ENCODE measurements at places on chromosomes 6 and 20.

DNA sequence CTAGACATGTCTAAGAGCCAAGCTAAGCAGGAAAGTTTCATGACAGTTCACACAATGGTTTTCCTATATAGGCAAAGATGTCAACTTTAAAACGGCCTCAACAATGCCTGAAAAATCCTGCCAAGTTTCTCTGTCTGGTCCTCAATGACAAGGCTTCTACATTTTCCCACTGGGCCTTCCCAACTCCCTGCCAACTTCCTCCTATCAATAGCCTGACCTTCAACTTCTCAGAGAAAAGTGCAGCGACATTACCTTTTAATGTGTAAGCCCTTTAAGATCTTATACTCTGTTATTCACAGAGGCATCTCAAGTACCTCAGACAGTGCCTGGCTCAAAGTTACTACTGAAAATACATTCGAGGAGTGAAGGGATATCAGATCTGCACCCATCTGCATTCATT, 56.2 kb upstream of the BTBD3 start:
- DNase-seq, result no peak

DNA sequence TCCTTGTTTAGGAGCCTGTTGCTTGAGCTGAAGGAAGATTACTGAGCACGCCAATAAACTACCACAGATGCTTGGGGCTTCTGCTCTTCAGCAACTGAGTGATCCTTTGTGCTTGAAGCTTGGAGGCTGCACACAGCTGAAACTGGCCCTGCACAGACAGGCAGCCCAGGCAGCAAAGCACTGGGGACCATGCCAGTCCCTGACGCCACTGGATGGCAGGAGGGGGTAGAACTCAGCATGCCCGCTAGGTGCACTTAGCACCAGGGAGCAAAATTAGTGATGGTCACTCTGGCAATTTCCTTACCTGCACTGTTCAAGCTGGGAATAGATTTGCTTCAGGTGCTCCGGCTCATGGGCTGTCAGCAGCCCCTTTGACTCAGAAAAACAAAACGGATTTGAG, 91.5 kb downstream of the FAM50B start:
- DNase-seq, result no peak

DNA sequence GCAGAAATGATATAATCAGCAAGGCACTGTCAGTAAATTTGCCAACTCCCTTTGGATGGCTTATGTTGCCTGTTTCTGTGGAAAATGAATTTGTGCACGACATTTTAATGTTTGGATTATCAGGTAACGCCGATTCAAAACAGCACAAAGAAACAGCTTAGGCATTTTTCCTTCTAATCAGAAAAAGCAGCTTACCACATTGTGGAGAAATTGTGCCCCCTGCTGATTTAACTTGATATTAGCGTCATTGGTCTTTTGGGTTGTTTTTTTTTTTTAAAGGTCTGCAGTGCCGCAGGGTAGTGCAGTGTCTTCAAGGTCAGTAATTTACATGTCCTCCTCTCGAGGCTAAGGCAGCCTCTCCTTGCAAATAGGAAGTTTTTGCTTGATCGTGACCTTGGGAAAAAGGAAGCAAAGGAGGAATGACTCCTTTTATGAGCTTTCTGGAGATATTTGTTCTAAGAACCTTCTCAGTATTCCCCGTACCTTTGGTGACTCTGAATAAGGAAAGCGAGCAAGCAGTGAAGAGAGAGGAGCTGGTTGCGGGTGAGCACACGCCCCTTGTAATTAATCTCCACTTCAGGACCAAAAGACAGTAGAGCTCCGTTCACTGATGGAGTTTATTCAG, 79.1 kb downstream of the ELOVL4 start:
- peak; percentile 4 for DNase-seq

GRCh38 chr6:46103441-46104115, 26.2 kb upstream of the ENPP4 start:
- DNase-seq, result no peak

DNA sequence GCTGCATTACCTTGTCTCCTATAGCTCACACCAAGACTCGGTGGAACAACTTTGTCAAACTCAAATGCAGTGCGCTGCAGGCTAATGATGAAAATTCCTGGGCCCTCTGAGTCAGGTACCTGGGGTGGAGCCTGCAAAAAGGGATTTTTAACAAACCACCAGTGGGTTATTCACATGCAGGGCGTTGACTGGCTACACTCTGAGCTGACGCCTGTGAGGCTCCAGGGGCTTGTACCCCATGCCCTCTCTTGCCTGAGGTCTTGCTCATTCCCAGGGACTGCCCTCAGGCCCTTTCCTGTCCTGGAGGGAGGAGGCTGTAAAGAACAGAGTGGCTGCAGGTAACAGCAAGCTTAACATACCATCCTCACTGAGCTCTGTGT, 9.2 kb downstream of the GTSF1L start:
- DNase-seq, result no peak

DNA sequence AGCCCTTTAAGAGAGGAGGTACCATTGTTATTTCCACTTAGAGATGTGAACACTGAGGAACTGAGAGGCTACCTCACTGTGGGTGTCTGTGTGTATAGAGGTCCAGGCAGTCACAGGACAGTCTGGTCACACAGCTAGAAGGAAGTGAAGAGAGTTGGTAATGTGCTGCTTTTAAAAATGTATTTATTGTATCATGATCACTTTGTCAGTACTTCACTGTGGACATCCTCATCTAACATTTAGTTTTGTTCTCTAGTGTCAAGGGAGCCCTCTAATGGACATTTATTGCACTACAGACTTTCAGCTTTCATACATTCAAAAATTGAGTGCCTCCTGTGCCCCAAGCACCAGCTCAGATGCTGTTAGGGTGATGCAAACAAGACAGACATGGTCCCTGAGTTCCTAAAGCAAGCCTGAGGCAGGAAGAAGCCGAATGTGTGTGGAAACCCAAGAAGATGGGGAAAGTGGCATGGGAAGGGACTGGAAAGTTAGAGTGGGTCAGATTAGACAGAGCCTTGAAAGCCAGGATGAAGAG, 123.0 kb downstream of the SLC16A10 start:
- peak; percentile 8 for DNase-seq

DNA sequence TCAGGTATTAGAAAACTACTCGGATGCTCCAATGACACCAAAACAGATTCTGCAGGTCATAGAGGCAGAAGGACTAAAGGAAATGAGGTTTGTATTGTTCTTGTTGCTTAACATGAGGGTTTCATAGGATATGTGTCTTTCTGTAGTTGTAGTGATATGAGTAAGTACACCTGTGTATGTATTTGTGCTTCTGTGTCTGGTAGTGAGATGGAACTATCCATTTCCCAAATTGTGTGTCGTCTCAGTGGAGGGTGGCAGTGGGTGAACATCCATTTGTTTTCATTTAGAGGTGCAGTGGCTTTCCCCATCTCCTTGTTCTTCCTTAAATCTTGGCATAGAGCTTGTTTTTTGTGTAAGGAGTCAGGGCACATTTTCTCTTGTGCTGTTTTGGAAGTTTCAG, 8.2 kb downstream of the ASXL1 start:
- DNase-seq, result no peak

DNA sequence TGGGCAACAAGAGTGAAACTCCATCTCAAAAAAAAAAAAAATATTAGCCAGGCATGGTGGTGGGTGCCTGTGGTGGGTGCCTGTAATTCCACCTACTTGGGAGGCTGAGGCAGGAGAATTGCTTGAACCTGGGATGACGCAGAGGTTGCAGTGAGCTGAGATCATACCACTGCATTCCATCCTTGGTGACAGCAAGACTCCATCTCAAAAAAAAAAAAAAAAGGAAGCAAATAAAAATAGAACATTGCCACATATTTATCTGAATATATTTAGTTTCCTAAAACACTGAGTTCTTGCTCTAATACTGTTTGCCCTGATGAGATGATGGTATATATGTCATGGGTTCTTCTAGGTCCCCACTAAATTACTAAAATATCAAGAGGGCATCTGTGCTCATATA, 28.4 kb downstream of the CASP8AP2 start:
- no peak for DNase-seq

- no peak for DNase-seq
These were observed 478.2 kb upstream of the CITED2 start for GRCh38 chr6:139852488-139853140.

DNA sequence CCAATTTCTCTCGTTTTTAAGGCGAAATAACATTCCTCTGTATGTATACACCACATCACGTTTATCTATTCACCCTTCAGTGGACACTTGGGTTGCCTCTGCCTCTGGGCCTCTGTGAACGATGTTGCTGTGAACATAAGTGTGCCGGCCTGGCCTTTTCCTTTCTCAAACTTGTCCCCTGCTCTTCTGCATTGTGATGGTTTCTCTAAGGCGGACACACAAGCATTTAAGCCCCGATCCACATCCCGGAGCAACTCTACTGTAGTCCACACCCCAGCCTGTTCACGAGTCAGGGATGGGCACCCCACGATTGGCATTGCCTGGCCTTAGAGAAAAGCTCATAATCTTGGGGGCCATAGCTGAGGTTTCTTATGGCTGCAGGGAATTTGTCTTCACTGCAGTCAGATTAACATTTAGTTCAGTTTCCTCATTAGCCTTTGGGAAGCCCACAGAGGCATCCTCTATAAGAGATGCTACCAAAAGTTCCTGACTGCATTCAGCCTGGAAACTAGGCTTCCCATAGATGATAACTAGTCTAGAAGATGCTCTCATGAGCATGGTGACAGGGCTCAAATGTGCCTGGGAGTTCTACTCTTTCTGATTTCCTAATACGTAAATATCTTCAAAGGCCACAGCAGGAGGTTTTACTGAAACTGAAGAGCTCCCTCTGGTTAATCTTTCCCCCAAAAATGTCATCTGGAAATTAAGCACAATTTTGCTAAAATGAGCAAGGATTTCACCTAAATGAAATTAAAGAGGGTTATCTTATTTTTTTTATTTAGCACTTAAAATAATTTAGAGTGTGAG, 762 bp downstream of the ZC3H12D start:
- DNase-seq, result no peak

DNA sequence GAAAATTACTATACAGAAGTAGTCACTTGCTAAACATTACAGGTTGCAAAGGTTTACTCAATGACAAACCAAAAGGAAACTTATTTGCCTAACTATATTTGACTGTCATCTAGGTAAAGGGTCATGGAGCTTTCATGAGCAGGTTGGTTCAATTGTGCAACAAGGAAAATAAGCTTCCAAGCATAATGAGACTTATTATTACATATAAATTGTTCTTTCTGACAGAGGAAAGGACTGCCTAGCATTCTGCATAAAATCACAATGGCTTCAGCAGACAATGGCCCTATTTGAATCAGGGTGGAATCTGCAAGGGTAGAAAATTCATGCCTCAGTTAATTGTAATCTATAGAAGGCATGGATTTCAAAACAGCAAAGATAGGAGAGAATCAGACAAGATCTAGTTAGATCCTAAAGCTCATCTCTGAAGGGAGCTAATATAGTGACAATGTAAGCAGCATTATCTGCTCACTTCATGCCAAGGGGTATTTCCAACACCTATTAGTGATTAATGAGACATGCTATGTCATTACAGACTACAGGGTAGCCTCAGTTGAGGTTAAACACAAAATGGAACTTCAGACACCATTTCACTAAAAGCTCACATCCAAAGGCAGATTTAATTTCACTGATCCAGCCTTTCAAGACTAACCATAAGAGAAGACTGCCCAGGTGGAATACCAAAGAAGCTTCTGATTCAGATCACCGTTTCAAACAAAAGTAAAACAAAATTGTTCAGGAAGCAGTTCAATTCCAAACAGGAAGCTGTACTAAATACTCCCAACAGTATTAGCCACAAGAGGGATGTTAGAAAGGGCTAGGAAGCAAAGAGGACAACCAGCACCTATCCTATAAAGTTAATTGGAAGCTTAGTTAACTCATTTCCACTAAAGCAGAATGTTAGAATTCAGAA, 8.5 kb downstream of the STAU1 start:
- DNase-seq, result no peak

- DNase-seq, result no peak
These were observed 11.2 kb downstream of the ZNF337 start for GRCh38 chr20:25685276-25686080.

DNA sequence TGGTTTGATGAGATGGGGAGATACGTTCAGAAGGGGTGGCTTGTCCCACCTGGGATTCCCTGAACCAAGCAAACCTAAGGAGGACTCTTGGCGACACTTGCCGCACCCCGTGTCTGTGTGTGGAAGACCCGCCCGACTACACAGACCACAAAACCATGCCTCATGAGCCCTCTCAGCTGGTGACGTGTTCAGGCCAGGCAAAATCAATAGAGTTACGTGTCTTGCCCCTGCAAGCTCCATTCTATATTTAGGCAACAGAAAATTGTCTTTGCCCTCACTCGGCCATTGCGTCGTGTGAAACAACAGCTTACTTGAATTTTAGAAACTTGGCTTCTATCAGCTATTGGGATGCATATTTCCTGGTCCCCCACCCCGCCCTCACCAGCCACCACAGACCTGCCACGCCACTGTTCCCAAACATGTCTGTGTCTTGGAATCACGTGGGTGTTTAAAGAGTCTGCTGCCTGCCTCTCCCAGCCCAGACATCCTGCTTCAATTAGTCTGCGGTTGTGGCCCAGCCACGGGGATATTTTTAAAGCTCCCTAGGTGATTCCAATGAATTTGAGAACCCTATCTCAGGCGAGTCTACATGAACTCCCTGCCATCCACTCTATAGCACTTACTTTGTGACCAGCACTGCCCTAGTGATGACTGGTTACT, 279.2 kb upstream of the EXOC2 start:
- DNase-seq, result no peak

- DNase-seq, result no peak
These were observed 16.1 kb upstream of the CCN6 start for GRCh38 chr6:112037783-112038216.

GRCh38 chr6:159037756-159038290, 7.0 kb downstream of the TAGAP start:
- DNase-seq, result no peak

DNA sequence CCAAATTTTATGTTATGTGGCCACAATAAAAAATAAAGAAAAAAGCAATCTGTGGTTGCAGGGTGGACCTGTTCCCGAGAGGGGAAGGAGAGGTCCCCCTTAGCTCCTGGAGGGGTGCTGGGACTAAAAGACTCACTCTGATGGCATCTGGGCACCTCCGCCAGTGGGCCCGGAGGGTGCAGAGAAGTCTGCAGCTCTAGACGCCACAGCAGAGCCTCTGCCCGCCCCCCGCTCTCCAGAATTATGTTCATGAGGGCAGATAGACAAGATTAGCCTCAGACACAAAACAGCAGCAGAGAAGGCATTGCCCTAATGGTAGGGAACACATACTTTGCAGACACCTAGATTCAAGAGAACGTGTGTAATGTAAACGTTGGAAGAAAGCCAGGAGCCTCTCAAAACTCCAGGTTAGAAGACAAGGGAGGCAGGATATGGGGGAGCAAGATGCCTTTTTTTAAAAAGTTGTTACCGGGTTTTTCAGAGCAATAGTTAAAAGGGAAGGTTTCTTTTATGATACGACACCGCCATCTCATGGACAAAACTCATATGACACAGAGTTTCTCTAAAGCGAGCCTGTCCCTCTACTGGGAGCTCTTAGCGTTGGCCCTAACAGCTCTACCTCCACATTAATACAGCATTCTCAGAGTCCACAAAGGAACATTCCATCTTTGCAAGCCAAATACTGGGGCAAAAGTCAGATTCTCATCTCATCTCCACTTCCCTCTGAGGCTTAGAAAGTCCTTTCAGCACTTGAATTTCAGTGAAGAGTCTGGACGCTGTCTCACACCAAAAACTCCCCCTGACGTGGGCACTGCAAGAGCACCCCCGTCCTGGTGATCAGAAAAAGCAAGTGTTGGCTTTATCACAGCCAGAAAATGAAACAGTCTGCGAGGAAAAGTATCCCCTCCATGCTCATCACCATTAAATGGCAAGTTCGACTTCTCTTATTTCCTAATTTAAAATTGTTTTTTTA, 47.2 kb downstream of the FOXF2 start:
- DNase-seq, result peak; percentile 55

- DNase-seq, result no peak
These were observed 265.0 kb downstream of the TENT5A start for GRCh38 chr6:81487489-81487888.

GRCh38 chr6:90074161-90074850, 180.0 kb downstream of the GJA10 start:
- DNase-seq, result no peak

Measured in activated CD4-positive, alpha-beta T cell treated with anti-CD3 and anti-CD28 coated beads for 4 hours (primary cell).